Lung microvascular endothelial cell (primary cell): ENCODE measurements at places on chromosomes 4 and X. TPM values are rescaled to one million over a fixed set of nuclear protein-coding genes. Genes with fewer than 3 reads are reported as not detected.

- no peak for DNase-seq
Observed at GRCh38 chrX:129958083-129958465, 24.4 kb upstream of the BCORL1 start.

DNA sequence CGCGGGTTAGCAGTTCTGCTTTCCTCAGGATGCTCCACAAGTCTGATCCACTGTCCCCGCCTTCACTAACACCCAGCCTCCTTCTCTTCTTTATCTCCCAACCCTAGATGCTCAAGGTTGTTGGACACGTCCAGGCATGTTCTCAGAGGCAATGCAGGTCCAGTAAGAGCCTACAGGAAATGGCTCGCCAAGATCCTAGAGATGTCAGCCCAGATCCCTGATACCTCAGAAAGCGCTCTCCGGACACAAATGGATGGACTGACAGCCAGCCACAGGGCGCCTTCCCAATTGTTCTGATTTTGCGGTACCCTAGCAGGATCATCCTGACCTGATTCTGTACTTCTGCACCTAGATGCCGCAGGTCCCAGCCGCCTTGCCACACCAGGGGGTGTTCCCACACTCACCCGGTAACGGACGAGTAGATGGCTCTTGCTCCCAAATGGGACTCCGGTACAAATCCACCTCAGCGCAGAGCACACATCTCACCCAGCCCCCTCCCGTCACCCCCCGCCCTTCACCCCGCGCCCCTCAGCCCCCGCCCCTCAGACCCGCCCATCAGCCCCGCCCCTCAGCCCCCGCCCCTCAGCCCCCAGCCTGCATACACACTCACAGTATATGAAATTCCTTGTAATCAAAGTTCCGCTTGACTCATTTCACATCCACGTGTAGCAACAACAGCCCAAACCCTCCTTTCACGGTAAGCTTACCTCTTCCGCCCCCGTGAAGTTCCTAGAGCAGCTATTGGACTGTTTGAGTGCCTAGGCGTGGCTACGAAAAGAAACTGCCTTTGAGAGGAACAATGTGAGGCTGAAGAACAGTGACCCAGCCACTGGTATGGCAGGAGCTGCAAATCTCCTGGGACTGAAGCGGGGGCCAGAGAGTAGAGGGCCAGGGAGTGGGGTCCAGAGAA lies at the start of gene EDA2R:
EDA2R (minus strand) TSS at position 488 of the 910 bp plus-strand sequence. CDS start 23,058 bp downstream, outside the sequence.
- DNase-seq = peak; percentile 5

GRCh38 chr4:82551734-82552133 lies 10.1 kb downstream of the TMEM150C start:
- no peak for DNase-seq

DNA sequence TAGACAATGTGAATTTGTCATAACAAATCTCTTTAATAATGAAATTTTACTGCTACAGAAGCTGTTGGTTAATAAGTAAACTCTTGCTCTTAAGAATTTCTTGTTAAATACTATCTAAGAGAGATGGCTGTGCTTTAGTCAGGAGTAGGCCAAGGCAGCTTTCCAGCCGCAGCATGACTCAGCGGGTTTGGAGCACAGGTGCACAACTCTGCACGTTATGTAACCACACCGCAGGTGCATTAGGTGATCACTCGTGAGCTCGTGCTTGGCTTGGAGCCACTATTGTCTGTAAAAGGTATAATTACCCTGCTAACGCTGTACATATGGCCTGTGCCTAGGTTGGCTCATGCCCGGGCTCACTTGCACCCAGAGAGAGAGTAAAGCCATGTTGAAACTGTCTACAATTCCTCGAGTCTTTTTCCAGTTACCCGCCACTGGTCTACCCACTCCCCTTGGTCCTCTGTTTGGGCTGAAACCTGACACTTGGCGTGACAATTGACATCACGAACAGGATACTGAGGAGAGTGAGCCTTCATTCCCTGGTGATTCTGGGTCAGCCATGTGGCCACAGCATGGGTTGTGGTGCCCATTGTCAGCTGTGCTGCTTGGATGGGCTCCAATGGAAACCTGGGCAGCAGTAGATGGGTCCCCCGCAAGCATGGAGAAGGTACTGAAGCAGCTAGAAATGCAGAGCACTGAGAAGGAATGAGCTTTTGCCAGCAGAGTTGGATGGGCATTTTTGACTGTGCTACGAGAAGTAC lies 18.4 kb upstream of the ANAPC4 start:
- no peak for DNase-seq

SPANXN4 gene
- not detected in 2 replicates for total RNA-seq

DNA sequence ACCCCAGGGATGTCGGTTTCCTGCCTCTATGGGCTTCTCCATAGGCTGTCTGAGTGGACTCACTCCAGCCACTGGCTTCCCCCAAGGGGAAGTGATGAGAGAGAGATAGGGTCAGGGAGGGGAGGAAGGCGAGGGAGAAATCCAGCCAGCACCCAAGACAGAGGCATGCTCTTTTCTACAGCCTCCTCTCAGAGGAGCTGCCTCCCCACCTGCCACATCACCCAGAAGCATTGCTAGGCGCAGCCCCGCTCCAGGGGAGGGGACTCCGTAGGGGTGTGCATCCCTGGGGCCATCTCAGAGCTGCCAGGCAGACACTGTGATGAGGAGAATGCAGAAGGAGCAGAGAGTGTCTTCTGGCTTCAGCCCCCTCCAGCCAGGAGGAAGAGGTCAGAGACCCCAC lies 109.5 kb upstream of the NKX1-1 start:
- DNase-seq = no peak

DNA sequence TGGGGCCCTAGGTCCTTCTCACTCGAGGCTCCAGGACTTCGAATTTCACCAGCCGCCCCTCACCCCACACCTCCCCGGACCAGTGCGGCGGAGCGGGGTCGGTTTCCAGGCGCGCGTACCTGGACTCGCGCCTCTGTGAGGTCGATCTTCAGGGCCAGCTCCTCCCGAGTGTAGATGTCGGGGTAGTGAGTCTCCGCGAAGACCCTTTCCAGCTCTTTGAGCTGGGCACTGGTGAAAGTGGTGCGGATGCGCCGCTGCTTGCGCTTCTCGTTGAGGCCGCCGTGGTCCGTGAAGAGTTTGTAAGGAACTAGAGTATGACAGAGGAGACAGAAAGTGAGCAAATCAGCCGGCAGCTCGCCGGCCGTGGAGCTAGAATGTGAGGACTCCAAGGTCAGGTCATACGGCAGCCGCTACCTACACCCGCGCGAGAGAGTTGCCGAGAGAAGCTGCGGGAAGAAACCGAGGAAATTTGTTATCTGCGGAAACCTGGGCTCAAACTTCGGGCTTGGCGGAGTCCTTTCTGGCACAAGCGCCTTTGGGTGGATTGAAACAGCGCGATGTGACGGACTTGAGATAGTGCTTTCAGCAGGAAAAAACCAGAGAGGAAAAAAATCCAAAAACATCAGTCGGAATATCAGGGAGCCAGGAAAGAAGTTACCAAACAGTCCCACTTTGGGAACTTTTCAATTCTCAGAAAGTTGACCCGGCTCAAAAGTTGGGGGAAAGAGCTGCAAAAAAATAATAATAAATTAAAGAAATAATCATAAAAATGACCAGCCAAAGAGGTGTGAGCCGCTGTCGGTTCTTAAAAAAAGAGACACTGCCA lies 1.1 kb downstream of the PHOX2B start:
- DNase-seq = no peak

CNKSR2 gene
- total RNA-seq = not detected in 2 replicates

- no peak for DNase-seq
Observed at GRCh38 chr4:37615059-37615719, 71.0 kb downstream of the RELL1 start.

KLF8 gene
- total RNA-seq = 0.20 and 0.22 TPM in 2 replicates

USP51 gene
- 0.87 and 1.4 TPM in 2 replicates for total RNA-seq

CFP gene
- total RNA-seq = under 0.01 and 0.22 TPM in 2 replicates

GLOD5 gene
- not detected in 2 replicates for total RNA-seq

- DNase-seq = peak; percentile 86
Observed at GRCh38 chr4:138182838-138183426, 59.2 kb downstream of the SLC7A11 start.

GRCh38 chrX:97597954-97598353 lies 714.2 kb downstream of the RPA4 start:
- DNase-seq = no peak

GRCh38 chrX:42720209-42720608 lies 57.8 kb downstream of the PPP1R2C start:
- DNase-seq = no peak

WAS gene
- under 0.01 and 0.22 TPM in 2 replicates for total RNA-seq

DNA sequence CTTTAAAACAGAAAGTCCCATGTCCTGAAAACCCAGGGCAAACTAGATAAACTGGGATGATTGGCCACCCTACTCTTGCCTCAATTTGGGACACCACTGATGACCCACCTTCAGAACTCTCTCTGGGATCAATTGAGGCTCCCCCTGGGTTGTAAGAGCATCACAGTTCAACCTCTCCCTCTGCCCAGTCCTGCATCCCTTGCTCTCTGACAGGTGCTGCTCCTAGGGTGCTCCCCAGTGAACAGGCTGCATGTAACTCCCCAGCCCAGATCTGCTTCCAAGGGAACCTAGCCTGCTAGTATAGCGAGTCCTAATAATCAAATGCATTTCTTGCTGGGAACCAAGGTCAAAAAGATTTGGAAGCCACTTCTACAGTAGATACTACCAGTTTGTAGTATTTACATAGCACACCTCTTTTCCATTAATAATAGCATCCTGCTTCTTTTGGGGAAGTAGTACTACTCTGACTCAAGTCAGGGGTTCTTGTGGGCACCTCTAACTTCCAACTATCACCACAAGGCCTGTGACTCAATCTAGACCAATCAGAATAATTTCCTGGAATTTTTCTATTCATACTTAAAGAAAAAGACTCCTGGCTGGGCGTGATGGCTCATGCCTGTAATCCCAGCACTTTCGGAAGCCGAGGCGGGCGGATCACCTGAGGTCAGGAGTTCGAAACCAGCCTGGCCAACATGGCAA lies 42.1 kb upstream of the SPINK2 start:
- DNase-seq = no peak

DNA sequence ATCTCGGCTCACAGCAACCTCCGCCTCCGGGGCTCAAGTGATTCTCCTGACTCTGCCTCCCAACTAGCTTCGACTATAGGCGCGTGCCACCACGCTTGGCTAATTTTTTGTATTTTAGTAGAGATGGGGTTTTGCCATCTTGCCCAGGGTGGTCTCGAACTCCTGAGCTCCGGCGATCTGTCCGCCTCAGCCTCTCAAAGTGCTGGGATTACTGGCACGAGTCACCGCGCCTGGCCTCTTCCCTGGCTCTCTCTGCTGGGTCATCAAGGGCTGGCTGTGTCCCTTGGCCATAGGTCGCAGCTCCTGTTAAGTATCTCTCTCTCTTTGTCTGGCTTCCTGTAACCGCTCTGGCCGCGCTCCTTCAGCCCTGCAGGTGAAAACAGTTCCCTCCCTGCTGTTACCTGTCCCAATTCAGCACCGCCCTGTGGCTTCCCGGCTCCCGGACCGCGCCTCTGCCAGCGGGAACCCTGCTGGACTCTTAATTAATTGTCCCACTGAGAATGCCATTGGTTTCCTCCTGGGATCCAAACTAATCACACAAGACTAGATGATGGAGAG lies 1.3 kb upstream of the RGS12 start:
- peak; percentile 36 for DNase-seq

GTPBP6 gene
- total RNA-seq = 27.5 and 32.1 TPM in 2 replicates

DNA sequence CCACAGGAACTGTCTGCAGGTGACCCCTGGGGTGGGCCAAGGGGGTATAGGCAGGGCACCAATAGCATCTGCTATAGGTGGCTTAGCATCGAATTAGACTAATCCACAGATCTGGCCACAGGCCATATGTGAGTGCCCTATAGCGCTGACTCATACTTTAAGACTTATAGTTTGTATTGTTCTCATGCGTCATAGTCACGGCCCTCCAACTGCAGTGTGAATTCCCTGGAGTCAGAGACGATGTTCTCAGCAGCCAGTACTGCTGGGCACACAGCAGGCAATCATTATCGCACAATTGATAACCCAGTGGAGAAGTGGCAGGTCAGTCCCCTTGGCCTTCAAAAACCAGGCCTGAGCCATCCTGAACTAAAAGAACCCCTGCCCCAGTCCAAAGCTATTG lies 58.1 kb downstream of the ADGRG2 start:
- DNase-seq = peak; percentile 7

GRCh38 chr4:131427000-131427399 lies 1722.1 kb upstream of the PCDH10 start:
- no peak for DNase-seq

GRCh38 chrX:20522420-20522819 lies 255.7 kb upstream of the RPS6KA3 start:
- DNase-seq = no peak

- DNase-seq = no peak
Observed at GRCh38 chr4:160375772-160376452, 1273.0 kb downstream of the RAPGEF2 start.

GRCh38 chr4:47784222-47784621 lies 53.6 kb downstream of the CORIN start:
- peak; percentile 72 for DNase-seq

MTTP gene
- not detected in 2 replicates for total RNA-seq

- DNase-seq = no peak
Observed at GRCh38 chr4:36651253-36651652, 369.8 kb downstream of the DTHD1 start.

FAM9C gene
- total RNA-seq = under 0.01 TPM in 1 of 2 replicates, not detected in the other

- no peak for DNase-seq
Observed at GRCh38 chrX:1325515-1326116, 11.0 kb upstream of the IL3RA start.

DNA sequence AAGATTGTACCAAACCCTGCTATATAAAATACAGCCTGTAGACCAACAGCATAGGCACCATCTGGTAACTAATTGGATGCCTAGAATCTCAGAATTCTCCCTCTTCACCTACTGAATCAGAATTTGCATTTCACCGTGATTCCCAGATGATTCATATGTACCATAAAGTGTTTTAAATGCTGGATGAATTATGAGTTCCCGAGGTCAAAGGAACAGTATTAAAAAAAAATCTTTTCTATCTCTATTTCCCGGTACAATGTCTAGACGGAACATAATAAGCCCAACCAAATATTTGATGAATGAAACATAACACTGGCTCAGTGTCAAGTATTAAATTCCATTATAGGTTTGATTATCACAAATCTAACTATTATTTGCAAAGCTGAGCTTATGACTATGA lies 280.0 kb downstream of the ANKRD50 start:
- peak; percentile 91 for DNase-seq

RIPPLY1 gene
- not detected in 2 replicates for total RNA-seq

CENPE gene
- 1.8 and 10.2 TPM in 2 replicates for total RNA-seq

DGKK gene
- total RNA-seq = not detected in 2 replicates

DNA sequence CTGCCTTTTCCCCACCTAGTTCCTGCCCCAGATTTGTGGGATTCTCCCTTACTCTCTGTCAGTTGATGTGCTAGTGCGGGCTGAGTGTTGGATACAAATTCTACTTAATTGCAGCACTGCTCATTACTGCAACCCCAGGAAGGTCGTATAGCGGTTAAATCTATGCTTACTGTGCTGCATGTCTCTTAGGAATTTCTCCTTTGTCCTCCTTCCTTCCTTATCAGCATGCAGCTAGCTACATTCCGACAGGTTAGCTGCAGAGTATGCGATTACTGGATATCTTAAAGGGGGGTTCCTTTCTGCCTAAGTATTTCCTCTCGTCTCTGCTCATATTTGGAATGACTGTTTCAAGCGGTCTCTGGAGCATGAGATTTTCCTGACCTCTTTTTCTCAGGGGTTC lies 662.8 kb downstream of the TLL1 start:
- DNase-seq = no peak

DNA sequence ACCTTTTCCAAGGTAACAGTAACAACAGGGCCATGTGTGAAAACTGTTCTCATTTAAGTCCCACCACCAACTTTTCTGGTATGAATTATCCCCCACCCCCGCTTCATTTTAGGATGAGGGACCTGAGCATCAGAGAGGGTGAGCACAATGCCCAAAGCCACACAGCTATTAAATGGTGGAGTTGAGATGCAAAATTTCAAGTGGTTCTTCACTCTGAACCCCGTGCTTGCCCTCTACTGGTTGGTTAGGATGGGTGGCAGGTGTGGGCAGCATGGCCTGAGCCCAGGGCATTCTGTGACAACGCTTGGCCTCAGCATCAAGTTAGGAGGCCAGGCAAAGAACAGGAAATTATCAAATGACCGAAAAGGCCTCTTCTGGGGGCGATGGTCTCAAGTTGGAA lies 33.5 kb downstream of the MED28 start:
- no peak for DNase-seq
